Endothelial cell of umbilical vein (primary cell): ENCODE measurements at places on chromosomes 1 and 21. TPM values are rescaled to one million over a fixed set of nuclear protein-coding genes. Genes with fewer than 3 reads are reported as not detected.

Gene GSTM1
- 35.5 TPM in 1 of 2 replicates, not detected in the other for total RNA-seq

Gene OR2W3
- not detected in 2 replicates for total RNA-seq

Gene CLCA4
- not detected in 2 replicates for total RNA-seq

Gene SEMA6C
- 46.2 and 53.0 TPM in 2 replicates for total RNA-seq

Gene PTPRC
- not detected in 2 replicates for total RNA-seq

Gene ZBTB8A
- 9.1 and 9.6 TPM in 2 replicates for total RNA-seq

Gene GSTM5
- total RNA-seq = 0.51 and 1.6 TPM in 2 replicates

Gene EIF2D
- 47.6 and 48.0 TPM in 2 replicates for total RNA-seq

Gene PIGC
- 15.9 and 16.1 TPM in 2 replicates for total RNA-seq

Gene C1QB
- total RNA-seq = not detected in 2 replicates

Gene CYP4A22
- not detected in 2 replicates for total RNA-seq

Gene FAAH
- total RNA-seq = 1.5 TPM in 1 of 2 replicates, not detected in the other
